ENCODE measurements at places on chromosomes 5 and 9.

DNA sequence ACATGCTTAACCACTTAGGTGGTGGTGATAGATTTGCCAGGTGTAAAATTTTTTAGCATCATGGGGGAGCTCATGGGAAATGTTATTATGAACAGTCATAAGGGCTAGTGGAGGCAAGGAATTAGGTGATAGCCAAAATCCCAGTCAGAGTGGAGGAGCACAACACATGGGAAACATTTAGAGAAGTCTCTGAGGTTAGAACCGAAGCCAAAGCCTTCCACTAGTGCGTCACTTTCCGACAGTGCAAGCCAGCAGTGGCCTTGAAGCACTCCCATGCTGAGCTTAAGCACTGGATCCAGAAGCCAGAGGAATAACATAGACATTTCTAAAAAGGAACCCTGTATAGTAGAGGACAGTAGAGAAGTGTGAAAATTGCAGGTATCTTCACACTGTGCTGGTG, 101.5 kb upstream of the SNX2 start:
- DNase-seq, result no peak

DNA sequence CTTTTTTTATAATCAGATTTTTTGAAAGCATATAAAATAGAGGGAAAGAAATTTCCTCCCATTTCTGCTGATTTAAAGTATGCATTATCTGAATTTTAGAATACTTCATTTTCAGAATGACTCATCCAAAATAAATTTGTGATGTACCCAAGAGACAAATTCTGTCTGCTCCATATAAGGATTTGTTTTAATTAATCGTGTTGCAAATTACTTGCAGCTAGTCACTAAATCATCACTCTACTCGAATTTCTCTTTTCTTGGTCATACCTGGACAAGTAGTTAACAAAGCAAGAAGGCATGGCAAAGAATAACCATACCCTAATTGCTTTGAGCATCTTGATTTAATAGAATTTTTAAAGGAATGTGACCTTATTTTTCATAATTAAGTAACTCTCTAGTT, 284.1 kb upstream of the GRAMD2B start:
- no peak for DNase-seq

DNA sequence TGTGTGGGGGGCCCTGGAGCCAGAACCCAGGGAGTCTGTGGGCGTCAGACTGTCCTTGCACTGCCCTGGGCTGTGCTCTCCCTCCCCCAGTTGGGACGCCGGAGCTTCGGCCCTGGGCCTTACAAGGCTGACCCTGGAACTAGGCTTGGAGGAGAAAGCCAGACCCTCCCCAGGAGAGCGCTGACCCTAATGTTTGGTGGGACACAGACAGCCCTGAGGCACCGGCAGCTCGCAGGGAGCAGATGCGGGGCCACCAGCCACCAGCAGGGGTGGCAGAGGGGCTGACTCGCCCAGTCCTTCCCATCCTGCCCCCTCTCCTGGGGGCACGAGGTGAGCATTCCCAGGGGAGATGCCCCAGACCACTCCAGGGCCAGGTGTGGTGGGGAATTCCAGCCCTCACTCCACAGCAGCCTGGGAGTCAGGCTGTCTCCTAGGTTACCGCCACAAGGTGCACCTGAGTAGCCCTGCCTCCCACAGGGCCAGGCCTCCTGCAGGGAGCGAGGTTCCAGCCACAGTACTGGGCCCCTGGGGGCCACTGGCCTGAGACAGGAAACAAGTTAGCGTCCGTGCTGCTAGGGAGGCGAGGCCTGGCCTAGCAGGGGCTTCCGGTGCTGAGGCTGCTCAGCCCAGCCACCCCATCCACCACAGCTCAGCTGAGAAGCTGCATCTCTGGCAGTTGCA, 134.6 kb downstream of the OLFM1 start:
- DNase-seq, result no peak

DNA sequence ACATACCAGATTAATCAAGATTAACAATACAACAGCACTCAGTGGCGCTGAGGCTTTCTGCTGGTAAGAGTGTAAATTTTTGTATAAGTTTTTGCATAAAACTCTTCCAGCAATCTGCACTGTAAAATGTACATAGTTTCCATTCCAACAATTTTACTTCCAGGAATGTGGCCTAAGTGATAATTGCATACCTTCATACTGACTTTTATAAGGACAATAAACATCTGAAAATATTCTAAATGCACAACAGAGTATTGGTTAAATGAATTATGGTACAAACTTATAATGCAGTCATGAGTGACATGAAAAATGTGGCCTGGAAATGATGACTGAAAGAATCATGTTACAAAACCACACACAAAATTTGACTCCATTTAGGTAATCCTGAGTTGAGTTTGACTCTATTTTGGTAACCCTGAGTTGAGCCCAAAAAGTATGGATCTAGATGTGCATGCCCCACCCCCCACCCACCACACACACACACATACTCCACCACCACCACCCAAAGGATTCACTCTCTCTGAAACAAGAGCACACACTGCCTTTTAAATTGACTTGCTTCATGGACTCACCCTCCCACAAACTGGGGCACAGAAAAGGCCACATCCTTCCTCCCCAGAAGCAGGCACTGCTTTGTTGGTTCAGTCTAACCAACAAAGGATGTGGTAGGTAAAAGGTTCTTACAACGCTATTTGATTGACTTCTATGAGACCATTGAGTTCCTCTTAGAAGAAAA, 137.6 kb downstream of the SUSD1 start:
- no peak for DNase-seq

- DNase-seq, result peak; percentile 39
Observed at GRCh38 chr9:94649100-94649819, 9.9 kb upstream of the FBP1 start.

DNA sequence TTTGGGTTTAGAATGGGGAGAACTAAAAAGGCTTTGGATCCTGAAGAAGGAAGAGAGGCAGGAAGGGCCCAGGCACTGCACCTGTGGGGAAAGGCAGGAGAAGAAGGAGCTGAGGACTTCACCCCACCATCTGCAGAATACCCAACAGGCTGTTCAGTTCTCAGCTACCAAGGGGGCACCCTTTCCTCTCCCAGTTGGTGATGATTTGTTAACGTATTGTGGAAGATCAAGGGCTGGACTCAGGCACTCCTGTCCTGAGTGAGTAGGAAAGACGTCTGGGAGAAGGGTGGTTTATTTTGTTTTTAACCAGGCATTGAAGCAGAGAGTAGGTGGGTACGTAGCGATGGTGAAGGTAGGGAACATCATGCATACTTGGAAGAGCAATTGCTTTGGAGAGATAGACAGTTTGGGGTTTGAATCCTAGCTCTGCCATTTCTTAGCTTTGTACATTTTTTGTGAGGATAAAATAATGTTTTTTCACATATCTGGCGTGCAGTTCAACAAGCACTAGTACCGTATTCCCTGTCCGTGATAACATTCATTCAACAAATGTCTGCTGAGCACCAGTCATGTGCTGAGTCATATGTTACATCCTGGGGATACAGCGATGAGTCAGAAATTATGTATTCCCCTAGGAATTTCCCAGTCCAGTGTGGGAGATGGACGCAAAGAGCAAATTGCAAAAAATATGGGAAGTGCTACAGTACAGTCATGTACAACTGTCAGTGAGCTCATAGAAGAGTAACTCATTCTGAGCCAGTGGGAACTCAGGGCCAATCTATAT, 2.1 kb downstream of the MSANTD3 start:
- DNase-seq, result peak; percentile 77

DNA sequence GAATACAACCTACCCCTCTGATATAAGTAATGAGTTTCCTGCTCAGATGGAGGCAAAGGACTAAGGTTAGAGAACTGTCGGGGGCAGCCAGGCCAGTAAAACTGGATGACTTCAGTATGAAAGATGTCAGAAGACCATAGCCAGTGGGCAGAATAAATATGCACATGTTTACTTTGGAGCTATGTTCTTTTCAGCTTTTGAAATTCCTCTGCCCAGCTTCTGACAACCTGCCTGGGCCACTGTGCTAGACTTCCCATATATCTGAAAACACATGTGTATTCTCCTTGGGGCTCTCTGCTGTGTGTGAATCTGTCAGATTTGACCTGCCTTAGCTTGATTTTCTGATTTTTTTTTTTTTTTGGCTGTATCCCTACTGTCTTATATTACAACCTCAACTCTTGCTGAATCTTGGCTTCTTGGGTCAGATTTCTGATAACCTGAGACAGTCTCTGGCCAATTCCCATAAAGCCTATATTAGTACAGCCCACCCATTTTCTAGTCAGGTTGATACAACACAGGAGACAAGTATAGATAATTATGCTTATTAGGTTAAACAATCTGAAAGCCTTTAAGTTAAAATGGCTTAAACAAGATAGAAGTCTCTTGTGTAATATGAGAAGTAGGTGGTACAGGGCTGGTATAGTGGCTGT, 76.6 kb upstream of the PRLR start:
- DNase-seq, result no peak

- no peak for DNase-seq
Observed at GRCh38 chr9:135605238-135605781, 34.0 kb downstream of the GLT6D1 start.

All from T1000 (cell line).